ENCODE measurements at places on chromosomes 12 and 14.

GRCh38 chr14:37428954-37429353 lies 166.1 kb downstream of the FOXA1 start:
- DNase-seq, result no peak

DNA sequence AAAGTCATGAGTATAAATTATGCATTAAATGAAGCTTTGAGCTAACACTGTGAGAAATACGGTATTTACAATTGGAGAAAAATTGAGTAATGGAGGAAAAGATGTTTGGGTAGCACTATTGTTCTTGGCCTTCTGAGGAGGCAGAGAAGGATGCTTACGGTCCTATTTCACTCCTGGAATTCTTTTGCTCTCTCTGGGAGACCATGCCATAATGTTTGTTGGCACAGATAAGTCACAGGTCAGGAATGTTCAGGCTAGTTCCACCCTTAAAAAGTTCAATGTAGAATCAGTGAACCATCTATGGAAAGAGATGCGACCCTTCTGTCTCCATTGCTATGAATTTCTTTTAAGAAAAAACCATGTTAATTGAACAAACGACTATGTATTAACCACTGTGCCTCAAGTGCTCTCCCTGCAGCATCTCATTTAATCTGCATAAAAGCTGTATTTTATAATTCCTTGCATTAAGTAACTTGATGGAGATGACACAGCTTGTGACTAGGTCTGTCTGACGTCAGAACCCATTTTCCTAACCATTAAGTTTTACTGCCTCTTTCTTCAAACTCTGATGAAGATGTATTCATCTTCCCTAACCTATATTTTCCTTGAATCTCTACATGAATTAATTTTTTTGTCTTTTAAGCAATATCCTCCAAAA lies 9.5 kb downstream of the BATF start:
- DNase-seq, result no peak

DNA sequence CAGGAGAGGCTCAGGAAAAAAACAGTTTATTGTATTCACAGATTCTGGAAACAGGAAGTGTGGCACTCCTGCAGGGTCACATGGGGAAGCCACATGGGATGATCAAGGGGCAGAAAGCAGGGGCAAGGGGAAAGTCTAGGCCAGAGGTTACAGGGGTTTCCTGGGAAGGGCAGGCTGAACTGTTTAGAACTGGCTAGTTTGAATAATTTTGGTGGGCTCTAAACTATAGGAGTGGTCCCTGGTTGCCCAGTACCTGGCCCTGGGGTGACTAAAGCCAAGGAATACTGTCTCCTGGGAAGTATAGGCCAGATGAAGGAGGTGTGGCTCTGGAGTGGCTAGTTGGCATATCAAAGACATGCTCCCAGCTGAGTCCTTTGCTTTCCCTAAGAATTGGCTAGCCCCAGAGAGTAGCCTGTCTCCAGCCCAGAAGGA lies 169.2 kb downstream of the SLC41A2 start:
- DNase-seq, result no peak

DNA sequence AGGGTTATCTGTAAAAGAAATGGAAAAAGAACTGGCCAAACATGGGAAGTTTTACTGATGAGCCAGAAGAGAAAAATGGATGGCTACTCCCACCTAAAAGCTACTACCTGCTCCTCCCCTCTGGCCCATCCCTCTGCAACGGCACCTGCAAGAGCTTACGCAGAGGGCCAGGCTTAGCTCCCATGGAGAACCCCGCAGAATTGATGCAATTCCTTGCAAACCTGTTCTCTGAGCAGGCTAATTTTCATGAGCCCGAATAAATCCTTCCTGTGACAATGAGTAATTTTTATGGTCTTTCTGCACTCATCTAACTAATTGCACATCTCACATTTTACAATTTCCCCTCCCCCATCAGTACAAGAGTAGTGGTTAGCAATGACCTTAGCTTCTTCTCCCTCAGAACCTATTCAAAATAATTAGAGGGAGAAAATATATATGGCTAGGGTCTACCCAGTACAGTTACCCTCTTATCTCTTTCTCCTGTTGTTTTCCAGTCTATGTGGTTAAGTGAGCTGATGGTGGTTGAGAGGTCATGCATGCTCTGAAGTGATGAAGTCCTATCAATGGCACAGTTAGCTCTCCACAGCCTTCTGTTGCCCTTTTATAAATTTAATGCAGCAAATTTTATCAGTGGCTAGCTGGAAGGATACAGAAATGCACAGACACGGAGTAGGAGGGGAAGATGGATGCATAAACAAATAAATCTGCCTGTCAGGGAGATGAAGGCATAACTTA lies 67.7 kb upstream of the NTF3 start:
- DNase-seq, result no peak

DNA sequence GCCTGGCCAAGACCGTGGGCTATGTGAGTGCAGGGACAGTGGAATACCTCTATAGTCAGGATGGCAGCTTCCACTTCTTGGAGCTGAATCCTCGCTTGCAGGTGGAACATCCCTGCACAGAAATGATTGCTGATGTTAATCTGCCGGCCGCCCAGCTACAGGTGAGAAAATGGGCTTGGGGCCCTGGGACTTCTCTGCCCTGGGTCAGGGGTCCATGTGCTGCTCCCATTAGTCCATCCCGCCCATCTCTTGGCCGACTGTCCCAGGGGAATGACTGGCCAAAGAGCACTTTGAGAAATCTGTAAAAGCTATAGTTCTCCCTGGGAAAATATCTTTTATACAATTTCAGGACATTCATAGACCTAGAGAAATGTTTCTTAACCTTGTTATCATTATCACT lies 63.5 kb downstream of the ACACB start:
- no peak for DNase-seq

DNA sequence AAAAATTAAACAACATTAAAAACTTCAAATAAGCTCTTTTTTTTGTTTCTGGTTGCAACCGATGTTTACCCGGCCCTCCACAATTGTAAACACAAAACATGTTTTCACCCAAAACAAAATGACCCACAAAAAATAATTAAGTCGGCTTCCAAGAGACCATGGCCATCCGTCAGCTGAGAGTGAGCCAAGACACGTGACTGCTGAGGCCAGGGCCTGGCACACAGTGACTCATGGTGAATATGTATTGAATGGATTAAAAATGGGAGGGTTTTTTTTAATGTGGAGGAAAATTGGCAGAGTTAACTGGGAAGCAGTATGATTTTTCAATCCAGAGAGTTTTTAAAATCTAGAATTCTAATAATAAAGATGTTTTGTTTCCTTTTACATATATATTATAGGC lies 13.8 kb upstream of the CPNE8 start:
- DNase-seq, result no peak

- no peak for DNase-seq
These were observed 50.7 kb downstream of the JAG2 start for GRCh38 chr14:105117710-105118385.

DNA sequence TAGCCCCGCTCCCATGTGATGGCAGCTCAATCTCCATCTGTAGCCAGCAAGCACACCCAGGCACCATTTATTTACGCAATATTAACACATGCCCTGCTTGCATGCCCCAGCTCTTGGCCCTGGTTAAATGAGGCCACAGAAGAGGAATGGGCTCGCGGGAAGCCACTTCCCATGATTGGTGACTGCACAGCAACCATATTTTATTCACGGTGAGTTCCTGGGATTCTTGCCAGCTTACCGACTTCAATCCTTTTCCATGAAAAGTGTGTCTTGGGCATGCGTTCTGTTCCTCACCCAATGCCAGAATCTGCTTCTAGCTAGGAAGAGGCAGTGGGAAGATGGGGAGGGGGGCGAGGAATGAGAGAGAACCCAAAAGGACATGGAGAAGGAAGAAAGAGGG lies 54.7 kb downstream of the PITPNM2 start:
- DNase-seq, result no peak

GRCh38 chr12:47741340-47741703 lies 16.0 kb upstream of the ENDOU start:
- DNase-seq, result peak; percentile 14

- no peak for DNase-seq
These were observed 980.6 kb downstream of the VRK1 start for GRCh38 chr14:97777622-97778355.

DNA sequence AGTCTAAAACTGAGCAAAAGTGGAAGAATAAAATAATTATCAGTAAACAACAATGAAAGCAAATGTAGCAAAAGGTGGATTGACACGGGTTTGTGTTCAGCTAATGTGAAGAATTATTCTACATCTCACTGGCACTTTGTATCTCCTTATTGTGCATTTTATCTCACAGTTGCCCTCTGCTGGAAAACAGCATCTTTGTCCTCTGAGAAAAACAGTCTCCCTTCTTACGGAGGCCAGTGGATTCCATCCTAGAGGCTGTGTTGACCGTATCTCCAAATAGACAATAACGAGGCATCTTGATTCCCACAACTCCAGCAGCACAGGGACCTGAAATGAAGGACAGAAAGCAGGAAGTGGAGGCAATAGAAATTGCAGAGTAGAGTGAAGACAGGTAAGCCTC lies 51.3 kb upstream of the PLBD1 start:
- peak; percentile 16 for DNase-seq

- peak; percentile 27 for DNase-seq
These were observed 1.4 kb upstream of the SLC2A13 start for GRCh38 chr12:40107098-40107802.

DNA sequence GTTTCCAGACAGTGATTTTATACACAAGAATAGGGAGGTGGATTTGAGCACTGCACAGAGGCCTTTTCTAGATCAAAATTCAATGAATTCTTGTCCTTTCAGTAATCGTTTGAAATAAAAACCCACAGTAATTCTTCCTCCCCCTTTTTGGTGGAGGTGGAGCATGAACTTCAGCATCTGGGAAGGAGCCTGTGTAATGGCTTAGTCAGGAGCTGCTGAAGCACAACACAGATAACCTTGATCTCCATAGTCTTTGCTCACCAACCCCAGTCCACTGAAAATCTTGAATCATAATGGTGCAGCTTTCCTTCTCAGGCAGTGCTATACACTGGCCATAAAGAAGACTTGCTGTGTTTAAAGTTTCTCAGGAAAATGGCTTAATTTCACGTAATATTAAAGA lies 6.4 kb upstream of the TBPL2 start:
- no peak for DNase-seq

- no peak for DNase-seq
These were observed 51.9 kb upstream of the TSPAN11 start for GRCh38 chr12:30874455-30875321.

DNA sequence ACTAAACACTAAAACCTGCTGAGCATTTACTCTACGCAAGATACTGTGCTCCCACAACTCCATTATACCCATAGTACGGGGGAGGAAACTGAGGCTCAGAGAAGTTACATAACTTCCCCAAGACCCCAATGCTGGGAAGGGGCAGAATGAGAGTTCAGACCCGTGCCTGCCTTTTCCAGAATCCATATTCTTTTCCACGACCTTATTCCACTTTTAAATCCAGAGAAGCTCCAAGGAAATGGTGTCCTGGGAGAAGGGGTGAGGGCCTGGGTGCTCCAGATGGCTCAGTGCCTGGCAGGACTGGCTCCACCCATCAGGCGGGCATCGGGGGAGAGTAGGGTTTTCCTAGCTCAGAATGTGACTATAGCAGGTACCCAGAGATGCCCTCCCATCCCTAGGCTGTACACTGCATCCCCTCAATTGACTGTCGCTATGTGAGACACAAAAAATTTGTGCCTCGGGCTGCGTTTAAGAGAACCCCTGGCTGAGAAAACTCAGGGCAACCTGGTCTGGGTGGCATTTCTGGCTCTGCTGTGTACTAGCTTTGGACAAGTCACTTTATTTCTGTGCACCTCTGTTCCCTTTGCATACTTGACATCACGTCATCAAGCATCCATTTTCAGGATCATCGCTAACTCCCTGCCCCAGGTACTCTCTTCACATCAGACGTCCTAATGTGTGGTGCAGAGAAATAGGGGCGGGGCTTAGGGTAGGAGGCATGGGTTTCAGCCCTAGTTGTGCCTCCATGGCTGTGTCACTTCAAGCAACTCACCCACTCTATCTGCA lies 11.6 kb upstream of the IQSEC3 start:
- no peak for DNase-seq

GRCh38 chr12:111816065-111816615 lies 25.9 kb upstream of the MAPKAPK5 start:
- no peak for DNase-seq
